Astrocyte (in vitro differentiated cells and primary cell): ENCODE measurements at places on chromosomes 3 and 15. TPM values are rescaled to one million over a fixed set of nuclear protein-coding genes. Genes with fewer than 3 reads are reported as not detected.

GRCh38 chr3:117219296-117219695 is 509.7 kb downstream of the TUSC7 start:
- H3K4me1 ChIP-seq, result no peaks in the 10 kb centered on the region
- no peak for DNase-seq
- H3K4me3 ChIP-seq, result no peak overlapping the region
- H3K27me3 ChIP-seq, result no peaks in the 10 kb centered on the region
- no peaks in the 10 kb centered on the region for H3K36me3 ChIP-seq
- H3K27ac ChIP-seq, result no peak overlapping the region

Gene DPPA4
- 81.5 and 83.0 TPM in 2 replicates for total RNA-seq

DNA sequence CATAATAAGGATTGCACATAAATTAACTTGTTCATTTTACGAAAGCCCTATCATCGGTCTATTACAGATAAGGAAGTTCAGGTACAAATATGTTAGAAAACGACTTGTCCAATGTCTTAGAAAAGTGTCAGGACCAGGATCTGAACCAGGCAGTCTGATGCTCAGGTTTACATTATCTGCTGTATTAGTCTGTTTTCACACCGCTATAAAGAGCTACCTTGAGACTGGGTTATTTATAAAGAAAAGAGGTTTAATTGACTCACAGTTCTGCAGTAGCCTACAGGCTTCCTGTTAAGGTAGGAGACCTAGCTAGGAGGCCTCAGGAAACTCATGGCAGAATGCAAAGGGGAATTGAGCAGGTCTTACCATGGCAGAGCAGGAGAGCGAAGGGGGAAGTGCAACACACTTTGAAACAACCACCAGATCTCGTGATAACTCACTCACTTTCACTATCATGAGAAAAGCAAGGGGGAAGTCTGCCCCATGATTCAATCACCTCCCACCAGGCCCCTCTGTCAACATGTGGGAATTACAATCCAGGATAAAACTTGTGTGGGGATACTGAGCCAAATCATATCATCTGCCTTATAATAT is 45.8 kb upstream of the GOLIM4 start:
- no peak for DNase-seq
- H3K4me1 ChIP-seq, result no peaks in the 10 kb centered on the region
- H3K4me3 ChIP-seq, result no peak overlapping the region
- H3K36me3 ChIP-seq, result no peaks in the 10 kb centered on the region
- no peaks in the 10 kb centered on the region for H3K27me3 ChIP-seq

Gene RTP4
- total RNA-seq, result 1.2 TPM in 2 replicates

GRCh38 chr3:113247068-113247467 is 35.7 kb downstream of the BOC start:
- H3K27me3 ChIP-seq, result no peaks in the 10 kb centered on the region
- no peak for DNase-seq

GRCh38 chr3:173584093-173584837 is 186.7 kb downstream of the NLGN1 start:
- peak overlapping the region; percentile 86 for H3K4me3 ChIP-seq
- H3K4me1 ChIP-seq, result peaks cover 4% of the 10 kb centered on the region
- no peaks in the 10 kb centered on the region for H3K27me3 ChIP-seq
- no peaks in the 10 kb centered on the region for H3K36me3 ChIP-seq
- DNase-seq, result peak; percentile 37

DNA sequence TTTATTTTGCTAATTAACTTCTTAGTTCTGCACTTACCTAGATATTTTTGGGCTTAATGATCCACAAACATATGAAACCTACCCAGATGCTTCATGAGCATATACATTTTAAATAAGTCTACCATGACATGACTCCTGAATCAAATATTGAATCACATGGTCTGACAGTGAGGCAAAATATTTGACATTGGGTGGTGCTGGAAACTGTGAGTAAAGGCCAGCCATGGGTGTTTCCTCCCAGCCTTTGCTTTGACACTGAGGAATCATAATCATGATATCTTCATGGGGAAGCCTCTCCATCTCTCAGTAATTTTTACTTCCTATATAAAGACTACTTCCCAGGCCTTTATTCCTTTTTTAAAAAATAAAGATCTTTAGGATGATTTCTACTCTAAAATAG is 22.8 kb upstream of the SSR3 start:
- no peaks in the 10 kb centered on the region for H3K27me3 ChIP-seq
- no peaks in the 10 kb centered on the region for H3K36me3 ChIP-seq
- DNase-seq, result no peak

GRCh38 chr15:67164401-67164791 is 90.1 kb downstream of the AAGAB start:
- no peak overlapping the region for H3K4me3 ChIP-seq
- H3K27ac ChIP-seq, result peak overlapping the region; percentile 96
- peaks cover 47% of the 10 kb centered on the region for H3K4me1 ChIP-seq
- DNase-seq, result peak; percentile 49

DNA sequence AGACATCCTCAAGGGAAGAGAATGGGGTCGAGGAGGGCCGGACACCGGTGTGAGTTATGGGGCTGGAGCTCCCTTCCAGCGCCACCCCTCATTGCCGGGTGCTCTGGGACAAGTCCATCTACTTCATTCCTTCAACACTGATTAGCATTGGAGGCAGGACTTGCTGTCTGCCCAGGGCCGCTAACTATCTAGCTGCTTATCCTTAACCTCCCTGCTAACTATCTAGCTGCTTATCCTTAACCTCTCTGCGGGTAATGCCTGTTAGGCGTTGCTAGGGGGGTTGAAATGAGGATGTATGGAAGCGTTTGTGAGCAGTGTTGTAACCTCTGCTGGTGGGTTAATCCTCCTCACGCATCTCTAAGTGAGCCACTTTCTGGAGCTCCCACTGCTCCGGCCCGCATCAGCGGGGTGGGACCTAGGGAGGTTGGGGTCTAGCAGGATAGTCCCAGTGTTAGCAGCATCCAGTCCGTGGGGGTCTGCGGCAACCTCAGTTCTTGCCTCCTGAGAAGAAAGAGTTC is 10.9 kb upstream of the CHAC1 start:
- peak overlapping the region; percentile 59 for H3K4me3 ChIP-seq
- H3K4me1 ChIP-seq, result peaks cover 24% of the 10 kb centered on the region
- no peak for DNase-seq
- H3K36me3 ChIP-seq, result no peaks in the 10 kb centered on the region
- H3K27me3 ChIP-seq, result no peaks in the 10 kb centered on the region

GRCh38 chr15:41020829-41021228 is 67.6 kb downstream of the CHAC1 start:
- peaks cover 26% of the 10 kb centered on the region for H3K36me3 ChIP-seq
- no peak overlapping the region for H3K4me3 ChIP-seq
- DNase-seq, result no peak
- no peaks in the 10 kb centered on the region for H3K27me3 ChIP-seq

GRCh38 chr3:143511174-143511879 is 336.9 kb downstream of the SLC9A9 start:
- H3K27me3 ChIP-seq, result no peaks in the 10 kb centered on the region
- peaks cover 6% of the 10 kb centered on the region for H3K4me1 ChIP-seq
- no peak overlapping the region for H3K4me3 ChIP-seq
- no peaks in the 10 kb centered on the region for H3K36me3 ChIP-seq
- H3K27ac ChIP-seq, result no peak overlapping the region

GRCh38 chr3:186818956-186819355 is 12.7 kb upstream of the RFC4 start:
- peaks cover 10% of the 10 kb centered on the region for H3K4me1 ChIP-seq
- H3K27me3 ChIP-seq, result no peaks in the 10 kb centered on the region
- no peaks in the 10 kb centered on the region for H3K36me3 ChIP-seq
- H3K4me3 ChIP-seq, result no peak overlapping the region
- H3K27ac ChIP-seq, result no peak overlapping the region
- no peak for DNase-seq
